ENCODE measurements at places on chromosomes 13 and 19. TPM values are rescaled to one million over a fixed set of nuclear protein-coding genes. Genes with fewer than 3 reads are reported as not detected.

GRCh38 chr19:39057615-39058014 lies 25.3 kb upstream of the FBXO27 start:
- no peak for DNase-seq

DNA sequence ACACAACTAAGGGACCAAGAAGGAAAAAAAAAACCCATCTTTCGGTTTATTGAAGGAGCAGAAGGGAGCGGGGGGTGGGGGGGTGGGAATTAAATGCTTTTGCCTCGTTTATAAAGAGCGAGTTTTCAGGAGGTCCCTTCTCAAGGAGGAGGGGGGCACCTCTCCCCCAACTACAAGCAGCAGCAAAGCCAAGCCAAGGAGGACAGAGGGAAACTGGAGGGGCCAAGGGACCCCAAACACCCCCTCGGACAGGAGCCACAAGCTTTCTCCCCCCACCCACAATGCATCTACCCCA lies 2.4 kb downstream of the IRF2BP1 start:
- no peak for DNase-seq

- no peak for DNase-seq
Measured at GRCh38 chr19:10961073-10961860, 437 bp downstream of the SMARCA4 start.

- DNase-seq, result no peak
Measured at GRCh38 chr19:2834294-2834871, 6.9 kb upstream of the ZNF555 start.

DNA sequence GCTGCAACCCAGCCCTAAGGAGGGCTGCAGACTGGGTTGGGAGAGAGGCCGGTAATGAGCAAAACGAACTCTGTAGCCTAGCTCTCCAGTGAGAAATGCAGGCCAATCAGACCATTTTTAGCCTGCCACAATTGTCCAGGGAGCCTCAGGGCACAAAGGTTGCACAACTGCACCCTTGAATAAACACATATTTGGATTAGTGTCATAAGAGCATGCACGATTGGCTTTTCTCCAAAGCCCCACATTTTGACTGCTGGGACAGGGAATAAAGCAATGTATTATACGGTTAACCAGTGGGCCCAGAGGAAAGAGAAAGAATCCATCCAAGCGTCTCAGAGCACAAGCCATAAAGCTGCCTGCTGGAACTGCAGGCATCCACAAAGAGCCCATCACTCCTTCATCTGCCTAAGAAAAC lies 729.4 kb upstream of the SGCG start:
- DNase-seq, result peak; percentile 31

GRCh38 chr19:12847159-12848139 lies 9.1 kb downstream of the MAST1 start:
- peak; percentile 95 for DNase-seq

GRCh38 chr19:1162404-1163282 lies 11.4 kb downstream of the SBNO2 start:
- DNase-seq, result peak; percentile 36

KIR3DL1 gene
- 0.05 TPM for polyA plus RNA-seq

ZNF813 gene
- polyA plus RNA-seq, result 0.86 TPM

All from right cardiac atrium (tissue), 5 donors.